MM.1S (cell line): ENCODE measurements at places on chromosomes 5 and 9.

- no peaks in the 10 kb centered on the region for H3K4me1 ChIP-seq
- no peak overlapping the region for H3K27ac ChIP-seq
- no peak for DNase-seq
- no peak overlapping the region for H3K4me3 ChIP-seq
Measured at GRCh38 chr5:78367318-78367991, 7.0 kb downstream of the SCAMP1 start.

- H3K27me3 ChIP-seq = no peaks in the 10 kb centered on the region
- H3K4me1 ChIP-seq = 0 out of 2 replicates have a peak, but pooled peaks cover 5% of the 10 kb centered on the region
- no peak overlapping the region for H3K4me3 ChIP-seq
- DNase-seq = no peak
- no peaks in the 10 kb centered on the region for H3K36me3 ChIP-seq
Measured at GRCh38 chr9:85744480-85744879, 2.7 kb upstream of the AGTPBP1 start.

- no peaks in the 10 kb centered on the region for H3K27me3 ChIP-seq
- H3K4me1 ChIP-seq = peaks cover 5% of the 10 kb centered on the region; the same call in 1 of the 2 replicates
- no peak within 1 kb of the TSS for H3K27ac ChIP-seq
- DNase-seq = peak; percentile 53
- no peaks in the 10 kb centered on the region for H3K36me3 ChIP-seq
Measured at GRCh38 chr9:87725900-87726709, at the start of gene CTSL. Gene CTSL (plus strand): TSS chr9:87726119. CDS start chr9:87727604, 1,485 bp downstream.

DNA sequence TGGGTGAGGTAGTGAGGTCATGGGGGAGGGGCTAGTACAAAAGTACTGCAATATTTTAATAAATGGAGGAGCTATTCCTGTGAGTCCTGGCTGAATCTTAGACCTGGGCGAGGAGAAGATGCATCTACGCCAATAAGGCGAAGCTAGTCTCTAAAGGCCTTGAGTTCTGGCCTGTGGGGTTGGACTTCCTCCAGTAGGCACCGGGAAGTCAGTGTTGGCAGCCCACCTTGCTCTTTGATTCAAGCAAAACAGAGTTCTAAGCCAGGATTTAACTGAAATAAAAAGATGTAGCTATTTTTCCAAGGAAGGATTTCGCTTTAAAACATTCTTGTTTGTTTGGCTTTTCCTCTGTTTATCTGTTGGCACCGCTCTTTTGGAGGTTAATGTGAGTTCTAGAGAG is 244.6 kb downstream of the KIF4B start:
- H3K4me1 ChIP-seq = peaks cover 5% of the 10 kb centered on the region; the same call in 1 of the 2 replicates
- H3K4me3 ChIP-seq = no peak overlapping the region
- H3K36me3 ChIP-seq = no peaks in the 10 kb centered on the region

- peaks cover 22% of the 10 kb centered on the region for H3K4me1 ChIP-seq
- H3K27ac ChIP-seq = peak overlapping the region; percentile 71
- no peaks in the 10 kb centered on the region for H3K27me3 ChIP-seq
- no peaks in the 10 kb centered on the region for H3K36me3 ChIP-seq
- DNase-seq = peak; percentile 67
Measured at GRCh38 chr5:89232139-89232603, 349.2 kb upstream of the MEF2C start.

GRCh38 chr5:159735036-159735435 is 181.2 kb upstream of the ADRA1B start:
- H3K27ac ChIP-seq = no peak overlapping the region
- DNase-seq = no peak
- H3K27me3 ChIP-seq = no peaks in the 10 kb centered on the region
- H3K4me1 ChIP-seq = no peaks in the 10 kb centered on the region
- no peaks in the 10 kb centered on the region for H3K36me3 ChIP-seq
- no peak overlapping the region for H3K4me3 ChIP-seq

- DNase-seq = no peak
- no peaks in the 10 kb centered on the region for H3K36me3 ChIP-seq
- H3K27me3 ChIP-seq = no peaks in the 10 kb centered on the region
- H3K4me1 ChIP-seq = no peaks in the 10 kb centered on the region
- no peak overlapping the region for H3K27ac ChIP-seq
- H3K4me3 ChIP-seq = no peak overlapping the region
Measured at GRCh38 chr5:115394531-115394930, 98.1 kb upstream of the CCDC112 start.

DNA sequence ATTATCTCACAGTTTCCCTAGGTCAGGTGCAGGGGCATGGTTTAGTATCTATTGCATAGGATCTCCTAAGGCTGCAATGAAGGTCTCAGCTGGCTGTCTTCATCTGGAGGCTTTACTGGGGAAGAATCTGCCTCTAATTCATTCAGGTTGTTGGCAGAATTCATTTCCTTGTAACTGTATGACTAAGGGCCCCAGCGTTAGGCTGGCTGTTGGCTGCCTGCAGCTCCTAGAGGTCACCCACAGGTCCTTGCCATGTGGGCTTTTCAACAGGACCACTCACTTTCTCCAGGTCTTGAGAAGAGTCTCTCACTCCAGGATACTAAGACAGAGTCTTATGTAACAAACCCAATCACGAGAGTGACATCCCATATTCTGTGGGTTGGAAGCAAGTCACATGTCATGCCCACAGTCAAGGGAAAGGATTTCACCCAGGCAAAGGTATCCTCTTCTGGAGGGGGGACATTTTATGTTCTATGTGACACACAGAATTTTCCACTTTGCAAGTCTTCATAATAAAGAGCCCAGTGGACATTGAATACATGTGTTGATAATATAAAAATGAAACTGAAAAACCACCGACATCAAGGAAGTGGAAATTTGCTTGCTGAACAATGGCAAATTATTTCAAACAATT is 38.2 kb downstream of the HMHB1 start:
- H3K36me3 ChIP-seq = no peaks in the 10 kb centered on the region
- no peaks in the 10 kb centered on the region for H3K4me1 ChIP-seq
- peak; percentile 28 for DNase-seq
- peak overlapping the region; percentile 36 for H3K4me3 ChIP-seq

- H3K27me3 ChIP-seq = no peaks in the 10 kb centered on the region
- no peaks in the 10 kb centered on the region; the same call in 1 of the 2 replicates for H3K36me3 ChIP-seq
- H3K4me1 ChIP-seq = peaks cover 7% of the 10 kb centered on the region
- no peak overlapping the region for H3K4me3 ChIP-seq
- no peak for DNase-seq
- H3K27ac ChIP-seq = no peak overlapping the region
Measured at GRCh38 chr9:92664394-92665152, 5.4 kb downstream of the IPPK start.

GRCh38 chr5:113273948-113274347 is 160.8 kb downstream of the TSSK1B start:
- no peaks in the 10 kb centered on the region for H3K4me1 ChIP-seq
- no peak for DNase-seq
- no peaks in the 10 kb centered on the region for H3K36me3 ChIP-seq
- no peak overlapping the region for H3K4me3 ChIP-seq
- no peak overlapping the region for H3K27ac ChIP-seq
- H3K27me3 ChIP-seq = no peaks in the 10 kb centered on the region

DNA sequence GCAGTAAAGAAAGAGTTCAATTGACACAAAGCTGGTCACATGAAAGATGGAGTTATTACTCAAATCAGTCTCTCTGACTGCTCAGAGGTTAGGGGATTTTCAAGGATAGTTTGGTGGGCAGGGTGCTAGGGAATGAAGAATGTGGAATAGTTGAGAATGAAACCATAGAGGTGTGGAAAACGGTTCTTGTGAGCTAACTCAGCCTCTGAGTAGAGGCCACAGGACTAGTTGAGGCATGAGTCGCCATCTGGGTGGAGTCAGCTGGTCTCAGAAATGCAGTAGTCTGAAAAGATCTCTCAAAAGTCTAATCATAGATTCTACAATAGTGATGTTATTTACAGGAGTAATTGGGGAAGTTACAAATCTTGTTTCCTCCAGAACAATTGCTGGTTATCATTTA is 178.9 kb upstream of the SPEF2 start:
- H3K36me3 ChIP-seq = no peaks in the 10 kb centered on the region
- no peak overlapping the region for H3K27ac ChIP-seq
- no peaks in the 10 kb centered on the region for H3K27me3 ChIP-seq
- H3K4me3 ChIP-seq = no peak overlapping the region

DNA sequence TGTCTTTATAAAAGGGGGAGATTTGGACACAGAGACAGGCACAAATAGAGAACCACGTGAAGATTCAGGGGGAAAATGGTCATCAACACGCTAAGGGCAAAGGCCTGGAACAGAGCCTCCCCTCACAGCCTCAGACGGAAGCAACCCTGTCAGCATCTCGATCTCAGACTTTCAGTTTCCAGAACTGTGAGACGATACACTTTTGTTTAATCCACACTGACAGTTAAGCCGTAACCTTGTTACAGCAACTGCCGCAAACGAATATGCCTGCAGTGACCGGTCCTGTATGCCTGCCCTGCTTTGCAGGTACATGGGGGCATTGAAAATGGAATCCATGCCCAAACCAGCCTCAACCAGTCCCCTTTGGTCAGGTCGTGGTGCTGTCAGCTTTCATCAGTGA is 139.5 kb downstream of the ATPSCKMT start:
- no peaks in the 10 kb centered on the region for H3K36me3 ChIP-seq
- peak overlapping the region; percentile 31 for H3K4me3 ChIP-seq
- peak; percentile 65 for DNase-seq
- H3K4me1 ChIP-seq = peaks cover 11% of the 10 kb centered on the region; the same call in 1 of the 2 replicates
- no peaks in the 10 kb centered on the region for H3K27me3 ChIP-seq
- no peak overlapping the region for H3K27ac ChIP-seq

DNA sequence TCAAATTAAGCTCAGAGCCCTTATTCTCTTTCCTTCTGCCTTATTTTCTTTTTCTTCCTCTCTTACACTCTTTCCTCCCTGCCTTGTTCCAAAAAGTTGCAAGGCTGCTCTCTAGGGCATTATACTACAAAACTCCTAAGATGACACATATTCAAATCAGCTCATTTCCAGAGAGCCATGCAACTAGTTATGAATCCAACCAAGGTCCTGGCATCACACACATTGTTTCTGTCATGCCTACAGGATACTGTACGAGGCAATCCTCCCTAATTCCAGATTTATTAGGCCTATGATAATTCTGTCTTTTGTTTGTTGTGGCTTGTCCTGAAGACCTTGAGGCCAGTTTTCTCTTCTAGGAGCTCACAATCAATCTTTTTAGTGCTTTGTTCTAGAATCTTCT is 87.0 kb upstream of the TBCA start:
- no peak overlapping the region for H3K27ac ChIP-seq
- H3K4me1 ChIP-seq = no peaks in the 10 kb centered on the region
- DNase-seq = no peak
- no peaks in the 10 kb centered on the region for H3K27me3 ChIP-seq

GRCh38 chr5:173537228-173537627 is 79.2 kb downstream of the BOD1 start:
- H3K27me3 ChIP-seq = no peaks in the 10 kb centered on the region
- peak; percentile 37 for DNase-seq
- no peak overlapping the region for H3K4me3 ChIP-seq
- no peaks in the 10 kb centered on the region for H3K36me3 ChIP-seq

- peak overlapping the region; percentile 100; the same call in 1 of the 2 replicates for H3K27ac ChIP-seq
- peak; percentile 15 for DNase-seq
- H3K27me3 ChIP-seq = no peaks in the 10 kb centered on the region
Measured at GRCh38 chr9:96420468-96421219, 2.5 kb upstream of the ZNF367 start.

DNA sequence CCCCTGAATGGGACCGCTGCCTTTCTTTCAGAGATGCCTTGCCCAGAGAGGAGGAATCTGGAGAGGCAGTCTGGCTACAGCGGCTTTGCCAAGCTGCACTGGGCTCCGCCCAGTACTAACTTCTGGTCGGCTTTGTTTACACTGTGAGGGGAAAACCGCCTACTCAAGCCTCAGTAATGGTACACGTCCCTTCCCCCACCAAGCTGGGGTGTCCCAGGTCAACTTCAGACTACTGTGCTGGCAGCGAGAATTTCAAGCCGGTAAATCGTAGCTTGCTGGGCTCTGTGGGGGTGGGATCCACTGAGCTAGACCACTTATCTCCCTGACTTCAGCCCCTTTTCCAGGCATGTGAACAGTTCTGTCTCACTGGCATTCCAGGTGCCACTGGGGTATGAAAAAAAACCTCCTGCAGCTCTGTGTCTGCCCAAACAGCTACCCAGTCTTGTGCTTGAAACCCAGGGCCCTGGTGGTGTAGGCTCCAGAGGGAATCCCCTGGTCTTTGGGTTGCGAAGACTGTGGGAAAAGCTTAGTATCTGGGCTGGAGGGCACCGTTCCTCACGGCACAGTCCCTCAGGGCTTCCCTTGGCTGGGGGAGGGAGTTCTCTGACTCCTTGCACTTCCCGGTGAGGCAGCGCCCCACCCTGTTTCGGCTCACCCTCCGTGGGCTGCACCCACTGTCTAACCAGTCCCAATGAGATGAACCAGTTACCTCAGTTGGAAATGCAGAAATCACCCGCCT is 171.2 kb downstream of the CWC27 start:
- no peak overlapping the region for H3K4me3 ChIP-seq
- H3K4me1 ChIP-seq = no peaks in the 10 kb centered on the region
- no peak for DNase-seq
- no peaks in the 10 kb centered on the region for H3K27me3 ChIP-seq

DNA sequence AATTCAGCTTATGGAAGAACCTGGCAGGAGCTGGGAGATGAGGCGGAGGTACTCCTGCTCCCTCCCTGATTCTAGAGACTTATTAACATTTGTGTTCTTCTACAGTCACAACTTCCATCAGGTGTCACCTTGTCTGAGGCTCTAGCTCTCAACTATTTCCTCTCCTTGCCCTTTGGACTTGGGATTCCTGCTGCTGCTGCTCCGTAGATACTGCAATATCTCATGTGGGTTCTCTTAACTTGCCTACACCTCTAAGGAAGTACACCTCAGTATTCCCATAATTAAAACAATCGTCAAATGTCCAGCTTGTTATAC is 21.2 kb downstream of the ANXA1 start:
- no peak overlapping the region for H3K27ac ChIP-seq
- H3K4me3 ChIP-seq = no peak overlapping the region
- no peak for DNase-seq
- H3K36me3 ChIP-seq = no peaks in the 10 kb centered on the region

GRCh38 chr9:68704814-68705530 is at the start of gene PIP5K1B:
Gene PIP5K1B (plus strand): TSS chr9:68705240. CDS start chr9:68822615, 117,375 bp downstream.
- peak; percentile 91 for DNase-seq
- H3K36me3 ChIP-seq = no peaks in the 10 kb centered on the region
- peak within 1 kb of the TSS; percentile 81 for H3K4me3 ChIP-seq
- H3K27me3 ChIP-seq = no peaks in the 10 kb centered on the region
- H3K4me1 ChIP-seq = peaks cover 32% of the 10 kb centered on the region
- peak within 1 kb of the TSS; percentile 64; the same call in 1 of the 2 replicates for H3K27ac ChIP-seq

DNA sequence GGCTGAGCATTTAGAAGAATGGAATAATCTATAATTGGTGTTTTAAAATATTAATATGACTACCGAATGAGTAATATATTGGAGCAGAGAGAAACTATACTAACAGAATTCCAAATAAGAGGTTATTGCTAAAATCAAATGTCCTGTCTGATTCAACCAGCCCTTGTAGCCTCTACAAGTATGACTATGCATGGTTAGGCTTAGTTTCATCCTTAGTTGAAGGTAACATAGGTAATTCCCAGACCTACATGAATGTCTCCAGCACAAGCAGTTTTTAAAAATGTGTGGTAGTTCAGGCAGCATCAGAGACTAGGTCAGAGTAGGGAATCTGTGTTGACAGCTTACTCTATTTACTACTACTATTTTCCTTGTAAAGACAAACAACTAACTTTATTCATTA is 51.7 kb upstream of the SLC27A6 start:
- H3K36me3 ChIP-seq = no peaks in the 10 kb centered on the region
- no peak overlapping the region for H3K27ac ChIP-seq
- no peaks in the 10 kb centered on the region for H3K27me3 ChIP-seq
- H3K4me3 ChIP-seq = no peak overlapping the region
